Breast epithelium (tissue), 4 donors: ENCODE measurements at places on chromosomes 3 and 15. TPM values are rescaled to one million over a fixed set of nuclear protein-coding genes. Genes with fewer than 3 reads are reported as not detected.

Gene MYO1E
- 76.1 TPM for total RNA-seq

Gene OIP5
- 0.44 TPM for total RNA-seq

Gene CFAP92
- total RNA-seq: 1.3 TPM

Gene KNG1
- total RNA-seq: not detected

Gene MBNL1
- 314 TPM for total RNA-seq

Gene RTP4
- 7.2 TPM for total RNA-seq

Gene PDZRN3
- total RNA-seq: 79.6 TPM

Gene SH3GL3
- total RNA-seq: not detected

DNA sequence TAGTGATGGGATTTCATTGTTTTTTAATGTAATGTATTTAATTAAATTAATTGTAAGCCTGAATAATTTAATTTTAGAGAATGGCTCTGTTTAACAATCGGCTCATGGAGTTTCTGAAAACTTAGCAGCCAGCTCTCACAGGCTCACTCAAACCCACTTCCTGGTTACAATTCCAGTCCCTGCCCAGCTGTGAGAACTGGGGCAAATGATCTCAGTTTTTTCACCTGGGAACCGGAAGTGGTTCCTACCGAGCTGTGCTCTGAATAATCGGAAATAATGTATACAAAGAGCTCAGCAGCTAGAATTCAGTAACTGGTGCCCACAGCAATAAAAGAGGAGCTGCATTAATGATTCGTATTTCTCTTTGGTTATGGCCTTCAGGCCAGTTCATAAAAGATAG is 244.3 kb upstream of the MCTP2 start:
- no peaks in the 10 kb centered on the region for H3K4me1 ChIP-seq
- peak overlapping the region; percentile 12 for H3K27ac ChIP-seq
- DNase-seq: no peak
- H3K36me3 ChIP-seq: no peaks in the 10 kb centered on the region
- H3K4me3 ChIP-seq: no peak overlapping the region

DNA sequence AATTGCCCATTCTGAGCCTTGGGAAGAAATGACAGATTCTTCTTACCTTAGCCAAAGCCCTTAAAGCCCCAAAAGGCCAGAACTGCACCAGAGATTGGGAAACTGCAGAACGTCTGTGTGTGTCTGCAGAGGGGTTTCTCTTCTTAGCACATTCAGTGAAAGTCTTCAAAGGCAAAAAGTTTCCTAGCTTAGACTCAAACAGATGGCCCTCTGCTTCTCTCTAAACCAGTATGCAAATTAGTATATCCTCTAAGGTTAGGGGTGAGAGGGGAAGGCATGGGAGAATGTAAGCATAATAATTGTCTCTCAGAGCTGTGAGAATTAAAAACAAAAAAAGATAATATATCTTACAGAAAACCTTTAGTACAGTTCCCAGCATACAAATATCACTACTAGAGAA is 334.0 kb upstream of the MCTP2 start:
- no peaks in the 10 kb centered on the region for H3K4me1 ChIP-seq
- no peak overlapping the region for H3K27ac ChIP-seq
- no peaks in the 10 kb centered on the region for H3K36me3 ChIP-seq
- DNase-seq: no peak

GRCh38 chr3:73007992-73008712 is 11.5 kb downstream of the PPP4R2 start:
- DNase-seq: no peak
- no peak overlapping the region for H3K27ac ChIP-seq
- H3K4me1 ChIP-seq: no peaks in the 10 kb centered on the region
- no peaks in the 10 kb centered on the region for H3K27me3 ChIP-seq
- H3K36me3 ChIP-seq: no peaks in the 10 kb centered on the region
- H3K4me3 ChIP-seq: no peak overlapping the region

- H3K4me1 ChIP-seq: no peaks in the 10 kb centered on the region
- H3K36me3 ChIP-seq: no peaks in the 10 kb centered on the region
- H3K4me3 ChIP-seq: no peak overlapping the region
- no peaks in the 10 kb centered on the region for H3K27me3 ChIP-seq
- no peak for DNase-seq
- H3K27ac ChIP-seq: no peak overlapping the region
Measured at GRCh38 chr3:99895703-99896441, 78.2 kb downstream of the CMSS1 start.

- H3K27me3 ChIP-seq: no peaks in the 10 kb centered on the region
- no peak overlapping the region for H3K4me3 ChIP-seq
- no peaks in the 10 kb centered on the region for H3K4me1 ChIP-seq
- H3K27ac ChIP-seq: no peak overlapping the region
Measured at GRCh38 chr3:15681668-15682067, 80.1 kb downstream of the BTD start.

DNA sequence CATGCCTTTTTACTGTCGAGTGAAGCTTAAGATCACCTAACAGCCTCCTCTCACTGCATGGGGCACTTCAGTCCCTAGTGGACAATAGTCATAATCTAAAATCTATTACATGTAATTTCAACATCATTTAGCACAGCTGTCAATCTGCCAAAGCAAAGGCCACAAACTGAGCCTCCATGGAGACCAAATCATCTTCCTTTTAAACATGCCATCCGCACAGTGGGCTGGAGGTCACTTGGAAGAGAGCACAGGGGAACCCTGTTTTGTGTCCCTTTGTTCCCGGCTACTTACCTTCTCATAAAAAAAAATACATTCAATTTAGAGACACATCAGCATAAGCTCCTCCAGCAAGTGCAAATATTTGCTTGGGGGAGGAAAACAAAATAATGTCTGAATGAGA is 167.3 kb downstream of the SQOR start:
- no peaks in the 10 kb centered on the region for H3K27me3 ChIP-seq
- H3K36me3 ChIP-seq: no peaks in the 10 kb centered on the region
- no peak overlapping the region for H3K27ac ChIP-seq
- no peak overlapping the region for H3K4me3 ChIP-seq

DNA sequence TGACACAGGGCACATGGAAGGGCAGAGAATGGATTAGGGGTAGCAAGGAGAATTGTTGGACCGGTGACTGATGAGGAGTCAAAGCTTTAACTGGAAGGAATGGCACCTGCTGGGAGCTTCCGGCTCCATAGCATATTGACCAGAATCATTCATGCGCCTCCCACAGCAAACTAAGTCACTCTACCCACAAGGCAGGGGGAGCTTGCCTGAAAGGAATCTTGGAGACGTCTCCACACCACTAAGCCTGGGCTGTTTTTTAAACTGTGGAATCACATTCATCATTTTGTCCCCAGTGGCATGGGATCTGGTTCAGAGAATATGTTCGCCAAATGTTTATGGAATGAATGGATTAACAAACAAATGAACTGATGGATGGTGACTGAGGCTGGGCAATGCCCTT is 57.0 kb upstream of the ITGA11 start:
- no peak overlapping the region for H3K27ac ChIP-seq
- no peaks in the 10 kb centered on the region for H3K36me3 ChIP-seq
- no peaks in the 10 kb centered on the region for H3K27me3 ChIP-seq
- DNase-seq: no peak
- H3K4me3 ChIP-seq: no peak overlapping the region

DNA sequence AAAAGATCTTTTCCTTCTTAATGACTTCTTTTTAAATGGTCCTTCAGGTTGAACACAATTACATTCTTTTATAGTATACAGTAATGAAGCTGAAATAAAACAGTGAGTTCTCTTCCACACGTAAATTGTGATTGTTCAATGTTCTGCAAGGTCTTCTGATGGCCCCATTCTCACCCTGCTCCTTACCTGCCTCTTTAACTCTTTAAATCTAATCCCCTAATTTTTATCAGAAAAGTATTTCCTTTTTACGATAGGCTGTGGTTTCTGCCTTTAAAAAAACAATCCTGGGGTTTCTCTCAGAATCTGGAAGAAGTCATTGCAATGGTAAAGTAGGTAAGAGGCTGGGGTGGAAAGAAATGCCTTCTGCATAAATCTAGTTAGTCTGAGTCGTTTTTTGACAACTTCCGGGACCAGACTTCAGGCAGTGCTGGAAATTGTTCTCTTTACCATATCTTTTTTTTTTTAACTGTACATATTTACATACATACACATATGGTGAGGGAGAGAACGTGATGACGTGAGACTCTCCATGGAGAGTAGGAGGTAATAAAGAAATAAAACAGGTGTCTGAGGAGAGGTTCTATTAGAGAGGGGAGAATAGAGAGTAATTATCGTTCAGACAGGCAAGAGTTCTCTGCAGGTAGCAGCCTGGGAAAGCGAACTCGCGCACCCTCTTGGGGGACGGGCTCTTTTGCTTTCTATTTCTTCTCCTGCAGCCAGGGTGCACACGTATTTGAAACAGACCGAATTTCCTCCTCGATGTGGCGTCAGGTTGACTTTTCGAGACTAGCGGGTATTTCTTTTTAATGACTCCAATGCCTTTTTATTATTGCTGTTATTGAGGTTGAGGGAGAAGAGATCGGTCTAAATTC is at the start of gene SIDT1:
TSS of gene SIDT1 (plus strand) at position 730 of the 872 bp plus-strand sequence. CDS start 467 bp downstream, outside the sequence.
- no peak for DNase-seq
- no peaks in the 10 kb centered on the region for H3K4me1 ChIP-seq
- peak within 1 kb of the TSS; percentile 68 for H3K27ac ChIP-seq
- peaks cover 8% of the 10 kb centered on the region for H3K27me3 ChIP-seq
- H3K36me3 ChIP-seq: no peaks in the 10 kb centered on the region

GRCh38 chr15:94453227-94453988 is 222.0 kb downstream of the MCTP2 start:
- H3K4me1 ChIP-seq: no peaks in the 10 kb centered on the region
- no peak overlapping the region for H3K27ac ChIP-seq
- DNase-seq: no peak
- H3K4me3 ChIP-seq: no peak overlapping the region

DNA sequence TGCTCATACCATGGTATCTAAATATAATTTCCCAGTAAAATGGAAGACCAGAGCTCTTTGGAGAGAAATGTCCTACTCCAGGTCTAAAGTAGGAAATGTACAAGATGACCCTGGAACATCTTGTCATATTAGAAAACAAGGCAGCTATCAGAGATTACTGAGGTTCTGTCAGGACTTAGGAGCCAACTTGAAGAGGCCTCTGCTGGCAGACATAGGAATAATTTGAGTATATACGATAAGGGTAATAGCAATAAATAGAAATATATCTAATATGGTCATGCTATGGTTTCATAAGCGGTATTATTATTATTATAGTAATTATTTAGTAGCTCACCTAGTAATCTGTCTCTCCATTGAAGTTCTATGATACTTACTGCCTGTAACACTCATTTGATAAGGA is 224.2 kb downstream of the SOX2 start:
- H3K27ac ChIP-seq: no peak overlapping the region
- H3K27me3 ChIP-seq: no peaks in the 10 kb centered on the region
- DNase-seq: no peak
- H3K4me3 ChIP-seq: no peak overlapping the region

- no peaks in the 10 kb centered on the region for H3K36me3 ChIP-seq
- DNase-seq: peak; percentile 60
- H3K27ac ChIP-seq: no peak within 1 kb of the TSS
- peaks cover 12% of the 10 kb centered on the region for H3K4me1 ChIP-seq
Measured at GRCh38 chr3:50345586-50346234, at the start of gene ZMYND10. ZMYND10 (minus strand) TSS chr3:50345732; CDS start chr3:50345579, 153 bp downstream.

DNA sequence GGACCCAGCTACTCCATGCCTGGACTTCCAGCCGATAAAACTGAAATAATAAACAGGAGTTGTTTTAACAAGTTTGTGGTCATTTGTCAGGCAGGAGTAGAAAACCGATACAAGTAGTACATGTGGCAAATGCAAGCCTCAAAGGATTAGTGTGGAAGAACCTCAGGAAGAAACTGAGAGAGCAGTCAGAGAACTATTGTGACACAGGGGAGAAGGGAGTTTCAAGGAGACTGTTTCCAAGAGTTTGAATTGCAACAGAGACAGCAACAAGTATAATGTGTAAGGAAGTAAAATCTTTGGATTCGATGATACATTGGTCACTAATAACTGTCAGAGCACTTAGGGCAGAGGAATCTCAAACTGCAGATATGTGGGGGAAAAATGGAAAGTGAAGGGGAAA is 450.6 kb upstream of the ARHGEF26 start:
- H3K36me3 ChIP-seq: no peaks in the 10 kb centered on the region
- H3K4me3 ChIP-seq: no peak overlapping the region
- DNase-seq: no peak
- no peaks in the 10 kb centered on the region for H3K27me3 ChIP-seq
- H3K27ac ChIP-seq: no peak overlapping the region

DNA sequence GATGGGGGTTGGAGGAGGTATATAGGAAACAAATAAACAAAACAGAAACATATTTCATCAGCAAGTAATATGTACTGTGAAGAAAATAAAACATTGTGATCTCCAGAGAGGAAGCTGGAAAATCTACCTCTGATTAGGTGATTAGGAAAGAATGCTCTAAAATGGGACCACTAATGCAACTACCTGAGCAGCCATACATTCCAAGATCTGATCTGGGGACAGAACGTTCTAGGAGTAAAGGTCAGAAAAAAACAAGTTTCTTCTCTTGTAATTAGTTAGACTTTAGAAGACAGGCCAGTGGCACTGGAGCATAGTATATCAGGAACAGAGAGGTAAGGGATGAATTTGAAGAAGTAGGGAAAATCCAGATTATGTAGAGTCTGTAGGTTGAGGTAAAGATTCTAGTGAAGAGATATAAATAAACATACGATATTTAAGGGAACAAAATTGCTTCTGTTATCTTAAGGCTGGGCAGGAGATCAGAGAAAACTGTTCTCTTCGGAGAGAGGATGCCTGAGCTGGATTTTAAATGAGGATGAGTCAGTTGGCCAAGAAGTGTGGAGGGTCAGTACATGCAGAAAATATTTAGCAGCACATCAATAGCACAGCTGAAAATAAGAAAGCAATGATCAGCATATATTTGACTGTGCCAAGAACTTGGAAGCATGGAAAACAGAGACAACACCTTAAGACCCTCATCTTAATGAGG is 429.5 kb downstream of the NLGN1 start:
- no peaks in the 10 kb centered on the region for H3K4me1 ChIP-seq
- no peaks in the 10 kb centered on the region for H3K27me3 ChIP-seq
- H3K4me3 ChIP-seq: no peak overlapping the region
- DNase-seq: no peak
- no peak overlapping the region for H3K27ac ChIP-seq
- no peaks in the 10 kb centered on the region for H3K36me3 ChIP-seq

- H3K27ac ChIP-seq: no peak overlapping the region
- H3K36me3 ChIP-seq: no peaks in the 10 kb centered on the region
- DNase-seq: no peak
- no peaks in the 10 kb centered on the region for H3K27me3 ChIP-seq
Measured at GRCh38 chr3:170524073-170524472, 61.8 kb downstream of the SLC7A14 start.

- no peaks in the 10 kb centered on the region for H3K36me3 ChIP-seq
- DNase-seq: no peak
- no peak overlapping the region for H3K4me3 ChIP-seq
- peaks cover 12% of the 10 kb centered on the region for H3K4me1 ChIP-seq
- no peak overlapping the region for H3K27ac ChIP-seq
Measured at GRCh38 chr3:31546162-31546561, 13.4 kb downstream of the STT3B start.

GRCh38 chr15:73683257-73683776 is 866 bp upstream of the CD276 start:
- peak overlapping the region; percentile 83 for H3K27ac ChIP-seq
- H3K4me1 ChIP-seq: no peaks in the 10 kb centered on the region
- no peak for DNase-seq
- H3K4me3 ChIP-seq: peak overlapping the region; percentile 83
- no peaks in the 10 kb centered on the region for H3K36me3 ChIP-seq

GRCh38 chr3:126036056-126036549 is 47.8 kb downstream of the SLC41A3 start:
- no peak overlapping the region for H3K27ac ChIP-seq
- no peak for DNase-seq
- no peaks in the 10 kb centered on the region for H3K4me1 ChIP-seq

- no peak overlapping the region for H3K4me3 ChIP-seq
- H3K4me1 ChIP-seq: no peaks in the 10 kb centered on the region
- no peak for DNase-seq
- no peaks in the 10 kb centered on the region for H3K27me3 ChIP-seq
- H3K27ac ChIP-seq: no peak overlapping the region
Measured at GRCh38 chr3:111828530-111828929, 30.5 kb upstream of the PHLDB2 start.
